ENCODE measurements at places on chromosomes 5 and 9.

DNA sequence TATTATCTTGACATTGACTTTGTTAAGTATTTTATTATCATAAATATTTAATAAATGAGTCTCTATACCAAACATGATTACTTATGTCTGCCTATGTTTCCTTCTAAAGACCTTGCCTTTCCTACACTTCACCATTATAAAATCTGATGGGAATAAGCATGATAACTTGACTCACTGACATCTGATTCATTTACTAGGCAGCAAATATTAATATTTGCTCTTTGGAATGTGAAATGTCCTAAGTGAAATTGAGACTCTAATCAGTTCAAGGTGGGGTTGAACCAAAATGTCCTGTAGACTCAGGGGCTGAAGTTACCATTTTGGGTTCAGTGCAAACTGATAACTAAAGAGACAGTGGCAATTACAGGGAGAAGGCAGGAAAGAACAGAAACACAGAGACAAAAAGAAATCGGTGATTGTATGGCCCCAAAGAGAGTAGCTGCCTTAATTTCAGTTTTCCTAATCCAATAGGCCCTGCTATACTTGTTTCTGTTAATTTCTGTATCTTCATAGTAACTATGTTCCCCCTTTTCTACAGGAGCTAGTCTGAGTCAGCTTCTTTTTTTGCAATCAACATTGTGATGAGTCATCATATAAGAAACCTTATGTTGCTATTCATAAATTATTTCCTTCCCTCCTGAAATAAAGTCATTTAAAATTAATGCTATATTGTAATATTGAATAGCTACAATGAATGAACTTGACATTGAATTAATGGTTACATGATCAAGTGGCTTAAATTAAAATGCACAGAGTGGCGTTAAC, 296.8 kb downstream of the PDE4D start:
- peaks cover 3% of the 10 kb centered on the region for H3K27me3 ChIP-seq
- DNase-seq = no peak
- no peaks in the 10 kb centered on the region for H3K36me3 ChIP-seq
- H3K27ac ChIP-seq = no peak overlapping the region

GRCh38 chr5:95857185-95857945, 34.8 kb upstream of the GLRX start:
- H3K27me3 ChIP-seq = no peaks in the 10 kb centered on the region
- no peak for DNase-seq
- no peak overlapping the region for H3K4me3 ChIP-seq
- H3K27ac ChIP-seq = peak overlapping the region; percentile 24
- H3K4me1 ChIP-seq = peaks cover 47% of the 10 kb centered on the region
- no peaks in the 10 kb centered on the region for H3K36me3 ChIP-seq

DNA sequence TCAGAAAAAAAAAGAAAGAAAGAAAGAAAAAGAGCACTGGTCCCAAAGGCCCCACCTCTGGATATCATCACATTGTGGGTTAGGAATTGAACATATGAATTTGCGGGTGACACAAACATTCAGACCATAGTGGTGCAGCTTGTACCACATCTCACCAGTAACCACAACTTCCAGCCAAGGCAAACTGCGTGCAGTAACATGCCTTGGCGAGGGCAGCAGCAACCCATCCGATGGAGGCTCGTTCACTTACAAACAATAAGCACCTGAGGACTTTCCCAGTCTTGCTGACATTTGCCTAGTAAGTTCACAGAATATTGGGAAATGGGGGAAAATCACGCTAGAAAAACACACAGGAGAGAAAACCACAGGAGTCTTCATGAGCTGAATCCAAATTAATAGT, 508.1 kb downstream of the ZNF608 start:
- no peaks in the 10 kb centered on the region for H3K27me3 ChIP-seq
- H3K27ac ChIP-seq = no peak overlapping the region
- no peaks in the 10 kb centered on the region for H3K4me1 ChIP-seq
- no peak overlapping the region for H3K4me3 ChIP-seq
- no peaks in the 10 kb centered on the region for H3K36me3 ChIP-seq
- DNase-seq = no peak

DNA sequence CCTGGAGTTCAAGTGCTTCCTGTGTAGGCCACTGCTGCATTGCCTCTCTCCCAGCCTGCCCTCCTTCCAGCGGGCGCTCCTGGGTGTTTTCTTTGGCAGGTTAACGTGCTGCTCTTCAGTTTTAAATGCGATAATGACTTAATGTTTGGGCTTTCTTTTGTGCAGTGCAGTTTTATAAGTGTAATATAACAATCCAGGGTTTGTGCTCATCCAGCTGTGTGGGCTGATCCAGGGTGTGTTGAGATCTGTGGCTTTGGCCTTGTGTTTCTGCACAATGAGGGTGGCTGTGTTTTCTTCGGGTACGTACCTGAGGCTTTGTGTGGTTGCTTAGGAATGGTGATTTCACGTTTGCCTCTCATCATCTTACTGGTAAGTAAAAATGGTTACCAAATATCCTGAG, 50.6 kb downstream of the PCSK5 start:
- peaks cover 12% of the 10 kb centered on the region for H3K4me1 ChIP-seq
- no peak overlapping the region for H3K27ac ChIP-seq
- H3K27me3 ChIP-seq = no peaks in the 10 kb centered on the region
- H3K36me3 ChIP-seq = peaks cover 15% of the 10 kb centered on the region
- no peak overlapping the region for H3K4me3 ChIP-seq

GRCh38 chr9:6049798-6050197, 34.4 kb upstream of the RANBP6 start:
- no peak overlapping the region for H3K27ac ChIP-seq
- DNase-seq = no peak
- H3K27me3 ChIP-seq = peaks cover 8% of the 10 kb centered on the region
- H3K36me3 ChIP-seq = no peaks in the 10 kb centered on the region
- peaks cover 15% of the 10 kb centered on the region for H3K4me1 ChIP-seq

- H3K4me1 ChIP-seq = no peaks in the 10 kb centered on the region
- no peaks in the 10 kb centered on the region for H3K27me3 ChIP-seq
- H3K36me3 ChIP-seq = no peaks in the 10 kb centered on the region
- DNase-seq = no peak
- H3K4me3 ChIP-seq = no peak overlapping the region
Measured at GRCh38 chr5:15821506-15821905, 321.5 kb downstream of the FBXL7 start.

DNA sequence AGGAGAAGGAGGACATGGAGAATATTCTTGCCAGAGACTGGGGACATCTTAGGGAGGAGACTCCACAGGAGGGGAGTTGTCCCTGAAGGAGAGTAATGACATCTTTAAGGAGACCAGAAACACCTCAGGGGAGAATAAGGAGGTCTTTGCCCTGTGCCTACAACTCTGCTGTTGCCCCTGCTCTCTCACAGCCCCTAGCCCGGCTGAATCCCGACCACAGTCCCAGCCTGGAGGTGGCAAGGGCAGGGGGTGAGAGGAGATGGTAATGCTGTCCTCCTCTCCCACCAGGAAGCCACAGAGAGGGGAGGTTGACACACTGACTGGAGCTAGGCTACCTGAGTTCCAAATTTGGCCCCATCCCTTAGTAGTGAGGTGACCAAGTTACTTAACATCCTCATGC, 30.2 kb upstream of the ENHO start:
- no peaks in the 10 kb centered on the region for H3K36me3 ChIP-seq
- no peak overlapping the region for H3K4me3 ChIP-seq
- H3K27ac ChIP-seq = no peak overlapping the region
- peaks cover 24% of the 10 kb centered on the region for H3K27me3 ChIP-seq
- no peaks in the 10 kb centered on the region for H3K4me1 ChIP-seq
- DNase-seq = no peak
